ENCODE measurements at places on chromosomes 1 and 21. TPM values are rescaled to one million over a fixed set of nuclear protein-coding genes. Genes with fewer than 3 reads are reported as not detected.

Gene OR2T33
- total RNA-seq: not detected

Gene OR2T35
- total RNA-seq: not detected

Gene MX2
- total RNA-seq: 2.0 TPM

Gene OR10Z1
- total RNA-seq: not detected

Gene TLCD4
- total RNA-seq: 17.7 TPM

Gene PKNOX1
- 14.6 TPM for total RNA-seq

Gene CFAP410
- 23.1 TPM for total RNA-seq

Gene CELA2B
- total RNA-seq: not detected

Gene FCRL6
- not detected for total RNA-seq

Gene ZSWIM5
- total RNA-seq: 2.7 TPM

Gene SASS6
- total RNA-seq: 4.2 TPM

Gene CLCA4
- total RNA-seq: 0.10 TPM

Gene FAM72D
- total RNA-seq: 3.4 TPM

Gene DIP2A
- total RNA-seq: 49.4 TPM

Gene BSND
- not detected for total RNA-seq

Gene UBE2Q1
- 69.1 TPM for total RNA-seq

Gene CTSE
- 28.6 TPM for total RNA-seq

Gene NLRP3
- total RNA-seq: not detected

Gene FCRL1
- total RNA-seq: not detected

Gene GRHL3
- total RNA-seq: 194 TPM

Gene KCND3
- 1.2 TPM for total RNA-seq

Gene C1orf226
- 12.6 TPM for total RNA-seq

Gene GJA8
- total RNA-seq: not detected

Gene HSD3B2
- total RNA-seq: 6.1 TPM

Gene DRAXIN
- total RNA-seq: 1.1 TPM

Gene OVAAL
- total RNA-seq: not detected

Gene LGALS8
- 42.4 TPM for total RNA-seq

Gene FNDC5
- total RNA-seq: 49.9 TPM

Gene LMOD1
- 0.52 TPM for total RNA-seq

Gene TMEM51
- 12.5 TPM for total RNA-seq

Gene ETNK2
- 7.3 TPM for total RNA-seq

Gene COL24A1
- total RNA-seq: 0.33 TPM

Gene HRNR
- not detected for total RNA-seq

Gene GNAI3
- 8.9 TPM for total RNA-seq

Gene F5
- total RNA-seq: 6.0 TPM

Gene ZNF362
- 49.0 TPM for total RNA-seq

Gene MAP3K7CL
- not detected for total RNA-seq

Gene ESRRG
- 26.2 TPM for total RNA-seq

Gene B3GALT2
- 3.2 TPM for total RNA-seq

Gene OR10K1
- total RNA-seq: not detected

Gene NECTIN4
- 193 TPM for total RNA-seq

Gene NT5C1A
- total RNA-seq: 0.43 TPM

Gene REN
- total RNA-seq: 0.69 TPM

Gene CHIA
- total RNA-seq: 1.9 TPM

Gene DPT
- 0.22 TPM for total RNA-seq

Gene S100A6
- 1,154 TPM for total RNA-seq

Gene DIRAS3
- total RNA-seq: 4.4 TPM

Gene C1orf116
- total RNA-seq: 108 TPM

Gene TMEM9
- total RNA-seq: 97.1 TPM

Gene WDR64
- total RNA-seq: not detected

Data from type B pancreatic cell (in vitro differentiated cells).